ENCODE measurements at places on chromosomes 6 and 20. TPM values are rescaled to one million over a fixed set of nuclear protein-coding genes. Genes with fewer than 3 reads are reported as not detected.

The PSORS1C1 gene
- total RNA-seq = 3.8 TPM

The CRISP3 gene
- total RNA-seq = not detected

The CLPSL1 gene
- not detected for total RNA-seq

The SEL1L2 gene
- not detected for total RNA-seq

The MACROD2 gene
- total RNA-seq = 8.7 TPM

The FHL5 gene
- 14.6 TPM for total RNA-seq

The GSTA4 gene
- total RNA-seq = 20.9 TPM

The ACSS2 gene
- 48.5 TPM for total RNA-seq

The EYS gene
- not detected for total RNA-seq

The AGPAT1 gene
- 48.6 TPM for total RNA-seq

DNA sequence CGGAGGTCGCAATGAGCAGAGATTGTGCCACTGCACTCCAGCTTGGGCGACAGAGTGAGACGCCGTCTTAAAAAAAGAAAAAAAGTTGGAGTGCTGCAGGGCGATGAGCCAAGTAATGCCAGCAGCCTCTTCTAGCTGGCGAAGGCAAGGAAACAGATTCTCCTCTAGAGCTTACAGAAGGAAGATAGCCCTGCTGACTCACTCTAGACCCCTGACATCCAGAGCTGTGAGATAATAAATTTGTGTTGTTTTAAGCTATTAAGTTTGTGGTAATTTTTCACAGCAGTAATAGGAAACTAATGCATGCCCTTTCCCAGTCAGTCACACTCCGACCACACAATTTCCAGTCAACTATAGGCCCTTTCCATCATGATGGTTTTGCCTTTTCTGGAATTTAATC, 16.4 kb downstream of the PRSS16 start:
- H3K27me3 ChIP-seq = peaks cover 36% of the 10 kb centered on the region
- no peak overlapping the region for H3K27ac ChIP-seq
- no peak overlapping the region for H3K4me3 ChIP-seq
- H3K4me1 ChIP-seq = no peaks in the 10 kb centered on the region
- no peaks in the 10 kb centered on the region for H3K36me3 ChIP-seq

DNA sequence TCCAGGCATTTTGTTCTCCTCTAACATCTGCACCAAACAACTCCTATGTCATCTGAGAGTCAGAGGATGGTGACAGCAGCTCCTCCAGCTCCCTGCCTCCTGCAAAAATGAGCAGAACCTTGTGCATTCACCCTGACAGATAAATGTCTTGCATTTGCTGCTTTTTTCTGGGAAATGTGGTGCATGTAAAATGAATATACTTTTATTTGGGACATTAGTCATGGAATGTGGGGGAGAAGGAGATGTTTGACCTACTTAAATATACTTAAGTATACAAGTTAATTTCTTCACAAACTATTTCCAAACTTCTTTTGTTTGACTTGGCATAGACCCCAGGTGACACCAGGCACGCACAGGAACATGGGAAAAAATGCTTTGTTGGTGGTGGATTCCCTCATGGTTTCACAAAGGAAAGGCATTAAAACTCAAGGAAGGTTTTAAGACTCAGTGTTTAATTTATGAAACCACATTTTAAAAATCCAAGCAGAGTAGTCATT, 181.8 kb upstream of the MCHR2 start:
- H3K4me1 ChIP-seq = peaks cover 11% of the 10 kb centered on the region
- H3K27me3 ChIP-seq = no peaks in the 10 kb centered on the region
- no peak overlapping the region for H3K4me3 ChIP-seq

DNA sequence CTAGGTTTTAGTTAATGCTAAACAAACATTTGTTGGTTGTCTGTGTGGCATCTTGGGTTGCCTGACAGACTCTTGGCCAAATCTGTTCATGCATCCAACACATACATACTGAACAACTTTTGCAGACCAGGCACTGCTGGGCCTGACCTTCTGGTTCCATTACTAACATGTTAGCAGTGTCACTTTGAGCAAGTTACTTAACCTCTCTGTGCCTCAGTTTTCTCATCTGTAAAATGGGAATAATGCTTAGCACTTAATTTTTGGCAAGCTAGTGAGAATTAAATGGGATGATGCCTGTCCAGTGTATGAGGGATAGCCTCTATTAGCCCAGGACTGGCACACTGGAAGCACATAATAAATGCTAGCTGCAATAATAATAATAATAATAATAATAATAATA, 169.9 kb downstream of the DHX35 start:
- no peaks in the 10 kb centered on the region for H3K4me1 ChIP-seq
- no peak overlapping the region for H3K27ac ChIP-seq
- DNase-seq = no peak
- no peaks in the 10 kb centered on the region for H3K27me3 ChIP-seq

DNA sequence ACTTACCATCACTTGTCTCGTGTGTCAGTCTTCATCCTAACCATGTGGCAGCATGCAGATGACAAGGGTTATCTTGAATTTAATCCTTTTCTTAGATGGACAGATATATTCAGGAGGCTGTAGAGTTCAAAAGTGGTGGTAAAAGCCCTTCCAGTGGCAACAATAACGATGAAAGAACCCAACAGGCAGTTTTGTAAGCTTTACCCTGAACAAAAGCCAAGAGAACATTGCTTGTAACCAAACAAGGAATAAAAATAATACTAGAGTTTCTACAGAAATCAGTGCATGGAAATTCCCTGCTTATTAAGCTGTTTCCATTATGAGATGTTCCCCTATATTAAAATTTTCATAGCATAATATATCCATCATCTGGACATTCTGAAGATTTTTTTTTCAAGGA, 69.7 kb downstream of the PDE7B start:
- DNase-seq = no peak
- no peak overlapping the region for H3K4me3 ChIP-seq
- no peaks in the 10 kb centered on the region for H3K36me3 ChIP-seq
- no peak overlapping the region for H3K27ac ChIP-seq

DNA sequence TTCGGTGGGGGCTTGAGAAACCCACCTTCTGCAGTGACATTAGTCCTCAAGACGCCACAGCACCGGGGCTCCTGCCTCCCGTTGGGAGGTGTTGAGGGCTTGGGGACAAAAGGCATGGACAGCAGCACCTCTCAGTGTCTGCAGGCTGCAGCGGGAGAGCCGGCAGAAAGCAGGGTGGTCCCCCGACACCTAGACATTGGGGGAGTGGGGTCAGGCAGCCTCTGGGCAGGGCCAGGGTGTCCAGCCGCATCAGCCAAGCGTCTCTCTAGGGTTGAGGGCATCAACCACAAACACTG, 264.7 kb downstream of the TAF4 start:
- DNase-seq = no peak
- H3K4me1 ChIP-seq = peaks cover 4% of the 10 kb centered on the region
- no peak overlapping the region for H3K4me3 ChIP-seq
- peaks cover 3% of the 10 kb centered on the region for H3K27me3 ChIP-seq

DNA sequence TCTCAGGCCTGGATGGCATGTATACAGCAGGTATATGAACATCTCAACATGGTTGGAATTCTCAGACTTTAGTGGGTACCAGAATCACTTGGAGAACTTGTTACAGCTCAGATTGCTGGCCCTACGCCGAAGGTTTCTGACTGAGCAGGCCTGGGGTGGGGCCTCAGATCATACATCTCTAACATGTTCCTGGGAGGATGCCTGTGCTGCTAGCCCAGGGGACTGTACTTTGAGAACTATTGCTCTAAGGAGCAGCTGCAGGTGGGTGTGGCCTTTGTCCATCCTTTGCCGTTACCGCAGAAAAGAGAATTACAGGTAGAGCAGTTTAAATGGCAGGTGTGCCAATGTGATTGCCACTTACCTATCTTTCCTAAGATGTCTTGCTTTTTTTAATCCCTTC, 310.5 kb upstream of the JAG1 start:
- H3K36me3 ChIP-seq = no peaks in the 10 kb centered on the region
- no peak overlapping the region for H3K27ac ChIP-seq
- no peaks in the 10 kb centered on the region for H3K4me1 ChIP-seq
- no peak overlapping the region for H3K4me3 ChIP-seq
- H3K27me3 ChIP-seq = no peaks in the 10 kb centered on the region

GRCh38 chr6:1770435-1770843, 160.7 kb downstream of the FOXC1 start:
- peaks cover 9% of the 10 kb centered on the region for H3K4me1 ChIP-seq
- H3K27me3 ChIP-seq = no peaks in the 10 kb centered on the region
- H3K4me3 ChIP-seq = no peak overlapping the region

GRCh38 chr6:90123831-90124230, 172.8 kb downstream of the BACH2 start:
- no peak overlapping the region for H3K27ac ChIP-seq
- H3K4me1 ChIP-seq = no peaks in the 10 kb centered on the region
- no peaks in the 10 kb centered on the region for H3K36me3 ChIP-seq
- H3K4me3 ChIP-seq = no peak overlapping the region

GRCh38 chr20:34720266-34720665, 16.1 kb downstream of the TP53INP2 start:
- H3K36me3 ChIP-seq = peaks cover 6% of the 10 kb centered on the region

GRCh38 chr6:22082218-22082617, 214.6 kb downstream of the PRL start:
- H3K4me3 ChIP-seq = no peak overlapping the region
- DNase-seq = no peak
- H3K4me1 ChIP-seq = no peaks in the 10 kb centered on the region
- H3K27me3 ChIP-seq = no peaks in the 10 kb centered on the region
- no peaks in the 10 kb centered on the region for H3K36me3 ChIP-seq

GRCh38 chr6:167757821-167758220, 68.9 kb upstream of the AFDN start:
- DNase-seq = no peak
- no peak overlapping the region for H3K27ac ChIP-seq
- H3K4me1 ChIP-seq = peaks cover 15% of the 10 kb centered on the region

- H3K4me3 ChIP-seq = no peak overlapping the region
- H3K36me3 ChIP-seq = no peaks in the 10 kb centered on the region
- H3K4me1 ChIP-seq = no peaks in the 10 kb centered on the region
- no peaks in the 10 kb centered on the region for H3K27me3 ChIP-seq
- no peak for DNase-seq
- no peak overlapping the region for H3K27ac ChIP-seq
Observed at GRCh38 chr6:121187833-121188200, 146.5 kb downstream of the TBC1D32 start.

DNA sequence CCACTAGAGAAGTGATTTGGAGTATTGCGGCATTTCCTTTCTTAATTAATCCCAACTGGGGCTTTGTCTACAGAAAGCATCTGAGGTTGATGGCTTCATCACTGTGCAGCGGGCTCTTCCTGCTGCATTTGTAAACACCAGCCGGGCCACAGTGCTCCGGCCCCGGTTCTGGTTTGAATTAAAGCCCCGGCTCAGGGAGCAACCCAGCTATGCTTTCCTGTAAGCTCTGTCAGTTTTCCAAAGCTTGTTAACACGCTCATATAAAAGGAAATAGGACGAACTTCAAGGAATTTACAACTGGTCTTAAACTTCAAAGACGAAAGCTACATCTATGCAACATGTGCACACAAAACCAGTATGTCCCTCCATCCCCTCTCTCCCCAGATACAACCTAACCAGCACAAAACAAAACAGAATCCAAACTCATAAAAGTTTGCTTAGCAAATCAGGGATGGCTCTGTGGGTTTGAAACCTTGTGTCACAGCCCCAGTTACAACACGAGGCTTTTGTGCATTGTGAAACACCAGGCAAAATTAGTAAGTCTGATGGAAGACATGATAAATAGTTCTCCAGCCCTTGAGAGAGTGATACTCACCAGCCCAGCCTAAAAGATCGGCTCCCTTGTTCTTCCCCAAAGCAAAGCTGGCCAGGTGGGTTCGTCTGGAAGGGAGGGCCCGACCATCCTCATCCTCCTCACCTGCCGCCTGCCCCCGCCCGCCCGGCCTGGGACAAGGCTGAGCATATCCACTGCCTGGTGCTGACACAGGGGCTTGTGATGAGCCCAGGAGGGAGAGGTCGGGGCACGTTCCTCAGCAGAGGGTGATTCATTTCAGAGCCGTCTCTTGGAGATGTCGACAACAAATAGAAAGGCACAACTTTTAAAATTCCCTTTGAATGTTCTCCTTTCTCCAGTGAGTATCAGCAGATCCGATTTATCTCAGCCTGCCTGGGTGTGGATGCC, 197.9 kb downstream of the TFAP2C start:
- DNase-seq = no peak
- no peak overlapping the region for H3K27ac ChIP-seq
- no peaks in the 10 kb centered on the region for H3K27me3 ChIP-seq
- no peaks in the 10 kb centered on the region for H3K36me3 ChIP-seq
- no peak overlapping the region for H3K4me3 ChIP-seq
- no peaks in the 10 kb centered on the region for H3K4me1 ChIP-seq

GRCh38 chr6:138106665-138107077, 548 bp downstream of the PERP start:
- no peak for DNase-seq
- no peaks in the 10 kb centered on the region for H3K27me3 ChIP-seq
- H3K36me3 ChIP-seq = no peaks in the 10 kb centered on the region
- peaks cover 10% of the 10 kb centered on the region for H3K4me1 ChIP-seq

DNA sequence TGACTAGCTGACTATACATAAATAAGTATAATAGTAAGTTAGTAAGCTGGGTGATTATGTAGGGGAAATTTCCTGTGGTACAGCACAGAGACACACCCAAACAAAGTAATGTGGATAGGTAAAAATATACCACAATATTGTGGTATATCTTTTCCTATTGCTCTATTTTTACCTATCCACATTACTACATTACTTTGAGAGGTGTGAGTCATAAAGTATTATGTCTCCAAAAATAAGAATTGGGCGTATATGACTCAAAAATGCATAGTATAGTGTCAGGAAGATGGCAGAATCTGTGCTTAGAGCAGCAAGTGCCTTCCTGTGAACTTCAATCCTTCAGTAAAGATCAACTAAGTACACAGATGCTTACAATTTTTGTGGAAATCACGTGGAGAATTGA, 2.7 kb upstream of the SIRPG start:
- no peak for DNase-seq
- H3K4me1 ChIP-seq = no peaks in the 10 kb centered on the region
- H3K4me3 ChIP-seq = no peak overlapping the region
- no peak overlapping the region for H3K27ac ChIP-seq
- no peaks in the 10 kb centered on the region for H3K27me3 ChIP-seq

DNA sequence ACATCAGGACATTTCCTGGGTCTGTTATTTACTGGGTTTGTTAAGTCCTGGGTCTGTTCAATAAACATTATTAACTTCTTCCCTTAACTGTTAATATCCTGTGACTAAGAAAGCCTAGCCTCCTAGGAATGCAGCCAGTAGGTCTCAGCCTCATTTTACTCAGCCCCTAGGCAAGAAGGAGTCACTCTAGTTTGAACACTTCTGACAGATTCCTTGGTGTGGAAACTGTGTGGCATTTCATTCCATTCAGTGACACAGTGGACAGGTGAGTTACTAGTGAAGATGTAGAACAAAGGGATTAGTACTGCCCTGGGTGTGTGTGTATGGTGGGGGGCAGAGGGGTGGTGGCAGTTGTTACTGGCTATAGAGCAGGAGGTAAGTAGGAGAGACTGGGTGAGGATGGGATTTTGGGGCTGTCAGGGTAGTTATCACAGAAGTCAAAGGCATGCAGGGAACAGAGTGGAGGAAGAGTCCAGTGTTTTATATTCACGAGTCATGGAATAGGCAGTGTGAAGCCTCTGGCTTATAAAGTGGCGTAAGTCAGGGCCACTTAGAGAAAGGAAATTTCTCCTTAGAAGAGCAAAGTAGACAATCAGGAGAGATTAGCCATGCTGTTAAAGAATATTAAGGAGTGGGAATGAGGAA, 28.4 kb downstream of the RNF182 start:
- no peaks in the 10 kb centered on the region for H3K4me1 ChIP-seq
- no peak overlapping the region for H3K4me3 ChIP-seq
- DNase-seq = no peak
- H3K27ac ChIP-seq = no peak overlapping the region
- H3K27me3 ChIP-seq = no peaks in the 10 kb centered on the region

- H3K4me1 ChIP-seq = peaks cover 10% of the 10 kb centered on the region
- peak; percentile 90 for DNase-seq
- H3K27me3 ChIP-seq = no peaks in the 10 kb centered on the region
- peak overlapping the region; percentile 88 for H3K27ac ChIP-seq
Observed at GRCh38 chr6:144285798-144286502, 815 bp downstream of the UTRN start.

Measured in thyroid gland (tissue), 4 donors.